Stimulated activated CD8-positive, alpha-beta memory T cell treated with anti-CD3 and anti-CD28 coated beads, Interleukin-4, amount 100 ng/mL, for 1 hour (primary cell): ENCODE measurements at places on chromosomes 7 and 10.

GRCh38 chr7:18495412-18496340 is at the start of gene HDAC9:
HDAC9 (plus strand) TSS chr7:18495749; CDS start chr7:18496303, 554 bp downstream.
- DNase-seq, result no peak

- DNase-seq, result no peak
Measured at GRCh38 chr10:121831777-121832176, 96.1 kb downstream of the ATE1 start.

GRCh38 chr10:3911713-3912442 is 126.9 kb upstream of the KLF6 start:
- no peak for DNase-seq

- no peak for DNase-seq
Measured at GRCh38 chr7:102841290-102841689, 71.5 kb upstream of the LRRC17 start.
